ENCODE measurements at places on chromosomes 5 and 9.

DNA sequence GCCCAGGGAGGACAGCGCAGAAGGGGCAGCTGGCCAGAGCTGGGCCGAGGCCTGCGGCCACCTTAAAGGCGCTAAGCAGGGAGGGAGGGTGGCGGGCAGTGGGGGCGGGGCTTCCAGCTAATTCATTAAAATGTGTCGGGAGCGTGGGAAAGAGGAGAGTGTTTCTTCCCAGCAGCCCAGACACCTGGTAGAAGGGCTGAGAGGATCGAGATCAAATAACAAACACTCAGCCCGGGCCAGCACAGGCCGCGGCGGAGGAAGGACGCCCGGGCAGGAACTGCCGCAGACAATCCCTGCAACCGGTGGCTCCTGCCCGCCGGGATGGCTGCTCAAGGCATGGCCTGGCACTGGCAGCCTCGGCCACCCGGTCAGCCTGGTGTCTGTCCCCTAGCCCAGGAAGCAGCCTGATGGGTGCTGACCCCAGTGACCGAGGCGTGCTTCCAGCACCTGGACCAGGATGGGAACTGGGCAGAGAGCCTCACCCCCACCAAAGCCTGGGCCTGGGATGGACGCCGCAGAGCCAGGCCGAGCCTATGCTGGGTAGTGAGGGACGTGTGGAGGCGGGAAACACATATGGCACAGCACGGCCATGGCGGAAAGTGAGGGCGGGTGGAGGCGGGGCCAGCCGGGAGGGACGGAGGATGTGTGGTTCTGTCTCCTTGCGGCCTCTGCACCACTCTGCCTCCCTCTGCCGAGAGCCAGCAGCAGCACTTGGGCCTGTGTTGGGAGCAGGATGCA lies 3.2 kb upstream of the NRARP start:
- no peak for DNase-seq

- no peak for DNase-seq
Measured at GRCh38 chr5:116032094-116032517, at the start of gene ARL14EPL. Gene ARL14EPL (plus strand): TSS chr5:116032472. CDS start chr5:116051466, 18,994 bp downstream.

- peak; percentile 74 for DNase-seq
Measured at GRCh38 chr5:134648425-134649162, at the start of gene SEC24A. Gene SEC24A (plus strand): TSS chr5:134648785. CDS start chr5:134649077, 292 bp downstream.

GRCh38 chr5:160129841-160130240 lies 10.6 kb upstream of the PWWP2A start:
- DNase-seq, result no peak

- DNase-seq, result no peak
Measured at GRCh38 chr9:73805111-73805510, 653.4 kb downstream of the ANXA1 start.

DNA sequence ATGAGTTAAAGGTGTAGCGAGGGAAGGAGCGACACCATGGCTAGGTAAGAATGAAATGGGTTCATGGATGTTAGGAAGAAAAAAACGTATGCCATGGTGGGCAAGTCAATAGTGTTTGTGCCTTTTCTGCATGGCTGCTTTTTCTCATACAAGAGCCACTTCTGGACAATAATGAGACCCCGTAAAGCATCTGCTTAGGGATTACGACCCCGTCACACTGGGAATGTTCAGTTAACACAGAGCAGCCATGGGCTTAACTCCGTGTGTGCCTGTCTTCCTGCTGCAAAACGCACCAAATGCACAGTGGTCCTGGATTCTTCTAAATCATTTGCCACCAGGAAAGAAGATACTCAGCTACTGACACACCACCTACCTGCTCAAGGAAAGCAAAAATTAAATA lies 81.8 kb downstream of the NFIB start:
- no peak for DNase-seq

DNA sequence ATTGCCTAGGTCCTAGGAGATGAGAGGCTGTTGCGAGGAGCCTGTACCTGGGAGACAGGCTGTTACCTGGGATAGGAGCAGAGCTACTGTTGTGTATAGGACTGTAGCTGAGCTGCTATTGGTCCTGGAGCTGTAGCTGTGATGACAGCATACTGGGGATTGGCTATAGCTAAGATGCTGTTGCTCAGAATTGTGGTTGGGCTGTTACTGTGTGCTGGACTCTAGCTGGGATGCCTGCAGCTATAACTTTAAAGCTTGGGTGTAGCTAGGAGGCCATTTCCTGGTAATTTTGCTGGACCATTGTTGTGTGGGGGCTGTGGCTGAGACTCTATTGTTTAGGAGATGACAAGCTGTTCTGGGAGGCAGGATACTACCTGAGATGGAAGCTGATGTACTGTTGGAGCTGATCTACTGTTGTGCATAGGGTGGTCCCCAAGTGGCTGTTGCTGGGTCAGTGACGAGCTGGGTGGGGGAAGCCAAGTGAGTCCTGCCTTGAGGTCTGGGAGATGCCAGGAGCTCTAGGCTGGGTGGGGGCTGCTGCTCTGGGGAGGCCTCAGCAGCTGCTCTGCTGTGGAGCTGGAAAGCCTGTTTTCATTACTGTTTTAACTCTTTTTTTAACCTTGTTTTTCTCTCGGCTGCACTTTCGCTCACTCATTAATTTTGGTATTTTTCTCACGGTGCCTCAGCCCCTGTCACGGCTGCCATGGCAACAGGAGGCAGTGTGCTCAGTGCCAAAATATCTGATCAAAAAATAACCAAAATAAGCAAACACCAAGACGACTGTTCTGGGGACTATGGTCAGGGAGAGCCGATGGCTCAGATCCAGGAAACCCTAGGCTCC lies 3.0 kb upstream of the PCDH1 start:
- DNase-seq, result no peak

- no peak for DNase-seq
Measured at GRCh38 chr5:132506094-132506692, 15.6 kb upstream of the IRF1 start.

- no peak for DNase-seq
Measured at GRCh38 chr5:35850967-35851680, 5.6 kb upstream of the IL7R start.

DNA sequence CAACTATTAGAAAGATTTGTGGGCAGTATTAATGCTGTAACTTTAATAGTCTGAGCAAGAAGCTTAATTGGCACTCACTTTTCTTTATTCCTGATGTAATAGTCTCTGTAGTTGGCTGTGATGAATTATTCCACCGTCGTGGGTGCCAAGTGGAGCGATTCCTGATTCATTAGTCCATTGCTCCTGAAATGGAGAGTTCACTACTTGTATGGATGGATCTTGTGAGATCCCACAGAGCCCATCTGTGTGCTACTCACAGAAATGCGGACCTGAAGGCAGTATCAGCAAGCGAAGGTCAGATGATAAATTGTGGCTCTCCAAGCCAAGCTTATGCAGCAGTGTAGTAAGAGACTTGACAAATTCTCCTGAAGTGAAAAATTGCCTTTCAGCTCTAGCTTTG lies 212.2 kb downstream of the CHSY3 start:
- DNase-seq, result no peak

DNA sequence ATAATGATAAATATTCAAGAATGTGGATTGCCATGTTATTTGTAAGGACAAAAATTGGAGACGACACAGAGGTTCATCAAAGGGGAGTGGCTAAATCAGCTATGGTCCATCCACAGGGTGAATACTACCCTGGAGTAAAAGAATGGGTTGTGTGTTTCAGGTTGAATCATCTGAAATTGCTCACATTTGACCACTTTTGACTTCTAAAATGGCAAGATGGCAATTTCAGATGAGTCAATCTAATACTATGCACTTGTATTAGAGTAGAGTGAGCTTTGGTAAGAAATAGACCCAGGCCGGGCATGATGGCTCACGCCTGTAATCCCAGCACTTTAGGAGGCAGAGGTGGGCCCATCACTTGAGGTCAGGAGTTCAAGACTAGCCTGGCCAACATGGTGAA lies 131.8 kb downstream of the GAPVD1 start:
- DNase-seq, result no peak

DNA sequence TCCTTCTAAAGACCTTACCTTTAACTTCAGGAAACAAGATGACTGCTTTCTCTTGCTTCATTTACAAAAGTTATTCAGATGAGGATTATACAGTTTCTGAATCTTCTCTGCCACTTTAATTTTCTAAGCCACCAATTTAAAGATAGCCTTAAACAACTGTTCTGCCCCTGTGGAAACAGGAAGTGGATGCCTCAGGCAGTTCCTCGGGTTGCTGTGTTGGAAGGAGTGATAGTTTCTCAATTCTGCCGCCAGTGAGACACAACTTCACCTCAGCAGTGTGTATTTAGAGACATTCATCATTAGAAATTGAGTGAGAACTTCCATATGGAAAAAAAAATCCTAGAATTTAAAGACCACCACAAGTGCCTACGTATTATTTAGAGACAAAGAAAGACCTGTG lies 475.1 kb upstream of the WWC1 start:
- DNase-seq, result no peak

DNA sequence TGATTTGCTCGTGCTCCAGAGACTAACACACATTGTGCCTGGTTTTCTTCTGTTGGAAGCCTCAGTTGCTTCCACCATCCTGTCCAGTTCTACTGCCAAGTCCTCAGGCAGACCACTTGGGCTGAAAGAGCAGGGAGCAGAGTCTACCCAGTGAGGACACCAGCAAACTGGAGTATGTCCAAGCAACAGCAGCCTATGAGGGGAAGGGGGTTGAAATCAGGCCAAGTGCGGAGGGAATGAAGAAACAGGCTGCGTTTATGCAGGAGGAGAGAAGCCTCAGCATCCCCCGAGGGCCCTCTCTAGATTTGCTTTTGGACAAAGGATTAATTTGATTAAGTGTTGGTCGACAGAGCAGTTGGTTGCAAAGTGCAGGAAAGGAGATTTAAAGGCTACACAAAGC lies 14.5 kb downstream of the DOCK2 start:
- DNase-seq, result no peak

GRCh38 chr5:20041326-20042274 lies 53.6 kb upstream of the CDH18 start:
- DNase-seq, result no peak

GRCh38 chr9:134944916-134945315 lies 27.2 kb upstream of the FCN1 start:
- DNase-seq, result no peak

- no peak for DNase-seq
Measured at GRCh38 chr9:93024986-93025630, 33.4 kb upstream of the SUSD3 start.

- DNase-seq, result no peak
Measured at GRCh38 chr9:131833906-131834305, 94.0 kb upstream of the RAPGEF1 start.

- DNase-seq, result no peak
Measured at GRCh38 chr9:137631345-137632229, 12.8 kb downstream of the EHMT1 start.

DNA sequence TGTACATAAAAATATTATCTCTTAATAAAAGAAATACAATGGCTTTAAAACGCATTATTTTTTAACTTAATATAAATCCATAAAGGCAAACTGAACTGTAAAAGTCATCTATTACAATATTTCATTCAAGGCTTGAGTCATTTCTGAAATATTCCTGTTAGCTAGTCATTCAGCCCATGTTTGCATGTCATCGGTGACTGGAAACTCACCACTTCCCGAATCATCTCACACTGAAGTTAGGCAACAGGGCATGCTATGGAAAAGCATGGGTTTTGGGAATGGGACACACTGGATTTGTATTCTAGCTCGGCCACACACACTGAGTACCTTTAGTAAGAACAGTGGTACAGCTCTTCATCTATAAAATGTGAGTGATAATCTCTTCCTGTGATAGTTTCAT lies 691.1 kb upstream of the C9orf72 start:
- no peak for DNase-seq

DNA sequence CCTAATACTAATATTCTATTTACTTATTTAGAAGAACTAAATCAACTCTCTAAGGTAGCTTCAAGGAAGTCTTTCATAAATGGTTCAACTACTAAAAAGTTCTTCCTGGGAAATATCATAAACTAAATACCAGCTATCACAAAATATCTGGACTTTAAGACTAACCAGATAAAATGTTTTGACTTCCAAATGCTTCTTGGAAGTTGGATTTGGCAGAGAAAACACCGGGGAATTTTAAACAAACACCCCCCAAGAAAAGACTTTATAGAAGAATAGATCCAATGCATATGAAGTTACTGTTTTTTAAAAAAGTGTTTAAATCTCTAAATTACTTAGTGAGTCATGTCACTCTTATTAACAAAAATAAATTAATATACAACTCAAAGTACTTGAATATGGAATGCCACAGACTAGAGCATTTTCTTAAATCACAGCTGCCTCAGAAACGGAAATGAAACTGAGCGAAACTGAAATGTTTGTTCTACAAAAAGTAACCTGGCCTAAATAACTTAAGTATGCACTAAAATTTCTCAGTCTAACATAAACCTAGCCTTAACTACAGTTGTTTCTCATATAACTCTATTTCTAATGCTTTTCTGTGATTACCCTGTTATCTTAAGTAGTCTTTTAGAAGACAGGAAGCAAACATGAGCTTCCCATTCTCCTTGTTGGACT lies 6.8 kb downstream of the ABCA1 start:
- no peak for DNase-seq

DNA sequence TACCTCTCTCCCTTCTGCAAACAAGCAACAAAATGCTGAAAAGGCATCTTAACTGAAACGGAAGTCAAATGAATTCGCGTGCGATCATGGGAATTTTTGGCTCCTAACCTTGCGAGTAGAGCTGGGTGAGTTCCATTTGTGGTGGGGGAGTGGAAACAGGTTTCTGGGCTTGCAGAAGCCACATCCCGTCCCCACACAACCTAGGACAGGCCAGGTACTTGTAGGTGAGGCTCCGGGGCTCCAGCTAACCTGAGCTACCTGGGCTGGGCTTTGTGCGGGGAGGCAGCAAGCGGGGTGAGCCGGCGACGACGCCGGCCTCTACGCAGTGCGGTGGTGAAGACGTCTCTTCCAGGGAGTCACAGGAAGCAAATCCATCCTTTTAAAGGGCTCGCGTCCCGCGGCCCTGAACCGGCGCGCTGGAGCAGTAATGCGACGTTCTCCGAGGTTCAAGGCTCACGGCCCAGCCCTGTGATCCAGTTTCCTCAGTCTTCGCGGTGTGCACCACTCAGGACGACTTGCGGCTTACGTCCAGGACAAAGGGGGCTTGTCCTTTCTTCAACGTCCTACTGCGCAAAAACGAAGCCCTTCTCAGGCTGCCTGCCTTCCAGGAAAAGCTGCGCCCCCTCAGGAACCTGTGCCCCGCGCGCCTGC lies 567 bp upstream of the SPIN1 start:
- peak; percentile 66 for DNase-seq

DNA sequence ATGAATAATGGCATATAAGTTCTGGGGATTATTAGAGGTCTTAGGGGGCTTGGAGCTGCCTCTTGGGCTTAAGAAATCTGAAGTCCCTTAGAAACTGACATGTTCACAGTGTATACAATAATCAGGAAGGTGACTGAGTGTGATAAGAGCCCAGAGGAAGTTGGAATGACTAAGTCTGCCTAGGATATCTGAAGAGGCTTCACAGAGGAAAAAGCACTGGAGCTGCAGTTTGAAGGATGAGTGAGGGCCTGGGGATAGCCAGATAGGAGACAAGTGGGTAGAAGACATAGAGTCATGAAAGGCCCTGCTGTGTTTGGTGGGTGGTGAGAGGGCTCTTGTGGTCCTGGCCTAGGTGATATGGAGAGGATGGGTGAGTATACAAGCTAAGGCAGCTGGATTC lies 8.8 kb downstream of the NEUROG1 start:
- no peak for DNase-seq

GRCh38 chr9:89426384-89426961 lies 71.4 kb downstream of the SEMA4D start:
- no peak for DNase-seq

GRCh38 chr9:79857188-79857587 lies 285.4 kb downstream of the TLE4 start:
- DNase-seq, result no peak

- no peak for DNase-seq
Measured at GRCh38 chr5:175773534-175774070, 97.8 kb upstream of the CPLX2 start.

GRCh38 chr5:87164409-87164808 lies 103.3 kb upstream of the RASA1 start:
- no peak for DNase-seq

GRCh38 chr9:114004221-114004716 lies 73.8 kb downstream of the AMBP start:
- no peak for DNase-seq

Measured in NCI-H748 treated with DMSO at 0.1 percent for 48 hours (cell line).